Activated naive CD4-positive, alpha-beta T cell treated with anti-CD3 and anti-CD28 coated beads, Interleukin-2, amount 50 U/mL, for 72 hours (primary cell): ENCODE measurements at places on chromosomes 4 and X. TPM values are rescaled to one million over a fixed set of nuclear protein-coding genes. Genes with fewer than 3 reads are reported as not detected.
A peak's percentile ranks its signal among the peaks of the same experiment; 100 is the strongest.

DCX gene
- total RNA-seq: not detected

DNA sequence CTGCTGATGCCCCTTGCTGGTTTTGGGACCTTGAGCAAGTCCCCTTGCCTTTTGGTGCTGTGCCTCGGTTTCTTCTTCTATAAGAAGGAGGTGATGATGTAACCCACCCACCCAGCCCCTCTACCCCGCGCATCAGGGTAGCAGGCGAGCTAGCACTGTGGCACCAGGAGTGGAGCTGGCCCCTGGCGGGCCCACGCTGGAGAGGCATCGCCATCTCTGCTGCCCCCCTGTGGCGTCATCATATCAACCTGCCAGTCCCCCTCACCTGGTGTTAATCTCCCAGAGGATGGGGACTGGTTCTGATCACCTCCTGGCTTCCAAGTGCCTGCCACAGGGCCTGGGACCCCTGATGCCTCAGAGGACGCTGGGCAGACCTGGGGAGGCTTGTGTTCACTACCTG is 6.3 kb upstream of the SORCS2 start:
- peak; percentile 21 for DNase-seq

USP17L29 gene
- not detected for total RNA-seq

DNA sequence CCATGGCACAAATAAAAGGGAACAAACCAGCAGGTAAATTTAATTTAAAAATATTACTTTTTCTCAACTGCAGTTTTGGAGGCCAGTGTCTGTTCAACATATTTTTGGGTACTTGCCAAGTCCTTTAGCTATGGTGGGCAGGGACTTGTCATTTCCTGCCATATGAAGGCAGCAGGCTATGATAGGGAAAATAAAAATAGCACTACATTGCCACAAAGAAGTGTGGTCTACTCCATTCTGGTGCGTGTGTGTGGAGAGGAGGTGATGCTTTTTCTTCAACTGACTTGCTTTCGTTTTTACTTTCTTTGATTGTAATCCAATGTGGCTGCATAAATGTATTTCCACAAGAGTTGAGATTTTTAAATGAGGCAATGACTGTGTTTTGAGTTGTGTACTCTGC is 17.2 kb downstream of the GPR174 start:
- DNase-seq: no peak

RBBP7 gene
- 185 TPM for total RNA-seq

GRCh38 chrX:25427873-25428555 is 412.2 kb upstream of the ARX start:
- no peak for DNase-seq

DNA sequence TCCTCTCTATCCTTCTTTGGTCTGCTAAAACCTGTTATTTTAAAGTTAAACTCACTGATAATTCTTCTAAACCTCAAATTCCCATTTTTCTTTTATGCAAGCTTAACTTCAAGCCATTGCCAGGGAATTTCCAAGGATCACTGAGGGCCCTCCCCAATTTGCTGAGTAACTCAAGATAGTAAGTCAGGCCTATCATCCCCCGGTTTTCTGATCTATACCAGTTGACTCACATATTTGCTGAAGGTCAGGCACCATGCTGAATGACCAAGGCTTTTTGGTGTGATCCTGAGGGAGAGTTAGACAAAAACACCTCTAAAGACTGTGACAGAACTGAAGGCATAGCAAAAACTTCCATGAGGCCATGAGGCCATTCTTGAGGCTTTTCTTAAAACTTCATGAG is 1301.9 kb downstream of the PCDH7 start:
- DNase-seq: no peak

GRCh38 chr4:46432923-46433322 is 43.0 kb upstream of the GABRA2 start:
- DNase-seq: no peak

DNA sequence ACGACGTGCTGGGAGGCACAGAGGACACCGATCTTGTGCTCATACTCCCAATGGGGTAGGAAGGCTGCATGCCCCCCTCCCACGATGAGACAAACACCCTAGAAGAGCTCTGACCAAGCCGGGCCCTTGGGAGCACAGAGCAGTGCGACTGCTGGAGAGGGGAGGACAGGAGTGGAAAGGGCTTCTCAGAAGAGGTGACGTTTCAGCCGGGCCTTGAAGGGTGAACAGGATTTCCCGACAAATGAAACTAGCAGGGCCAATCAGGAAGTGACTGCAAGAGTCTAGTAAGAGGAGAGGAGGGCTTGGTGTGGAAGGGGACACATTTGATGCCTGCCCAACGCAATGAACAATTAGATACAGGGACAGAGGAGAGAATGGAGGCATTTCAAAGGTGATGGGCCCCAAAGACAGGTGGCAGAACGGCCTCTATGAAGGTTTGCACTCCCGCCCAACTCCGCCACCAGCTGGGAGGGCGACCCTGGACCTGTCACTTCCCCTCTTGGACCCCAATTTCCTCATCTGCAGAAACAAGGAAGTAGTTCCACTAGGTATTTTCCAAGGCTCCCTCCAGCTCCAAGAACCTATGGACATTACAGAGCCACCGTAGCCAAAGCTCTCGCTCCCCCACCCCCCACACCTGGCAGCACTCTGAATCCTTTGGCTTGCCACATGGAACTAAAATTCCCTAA is 3.9 kb downstream of the HCFC1 start:
- peak; percentile 41 for DNase-seq

PPP2R2C gene
- not detected for total RNA-seq

- no peak for DNase-seq
Observed at GRCh38 chr4:26174027-26174426, 146.8 kb upstream of the RBPJ start.

DNA sequence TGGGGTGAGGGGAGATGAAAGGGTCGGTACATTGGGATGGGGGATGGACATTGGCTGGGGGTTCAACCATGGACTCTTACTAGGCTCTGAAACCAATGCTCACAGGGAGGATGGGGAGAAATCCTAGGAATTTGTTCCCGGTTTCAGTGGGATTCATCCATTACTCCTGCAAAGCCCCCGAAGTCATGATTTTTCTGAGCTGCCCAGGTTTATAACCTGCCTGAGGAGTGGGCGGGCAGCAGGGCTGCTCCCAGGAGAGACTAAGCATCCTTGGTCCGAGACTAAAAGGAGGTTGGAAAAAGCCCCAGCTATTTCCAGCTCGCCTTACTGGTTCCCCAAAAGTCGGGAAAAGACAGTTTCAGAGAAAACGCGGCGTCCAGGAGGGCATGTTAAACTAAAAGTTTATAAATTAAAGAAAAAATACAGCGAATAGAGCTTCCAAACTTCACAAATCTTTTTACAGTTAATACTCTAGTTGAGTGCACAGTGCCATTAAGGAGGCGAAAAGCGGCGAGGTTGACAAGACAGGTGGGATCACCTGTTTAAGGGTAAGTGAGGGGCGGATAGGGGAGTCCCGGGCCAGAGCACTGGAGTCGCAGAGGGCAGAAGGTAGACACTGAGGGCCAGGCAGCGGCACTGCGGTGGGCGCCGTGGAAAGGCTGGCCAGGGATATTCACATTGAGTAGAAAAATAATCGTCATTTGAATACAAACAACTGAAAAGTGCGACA is 3.7 kb downstream of the NKX3-2 start:
- peak; percentile 7 for DNase-seq

GRCh38 chrX:9943420-9943819 is 23.7 kb upstream of the CLDN34 start:
- DNase-seq: no peak

- DNase-seq: no peak
Observed at GRCh38 chr4:68218044-68218443, 27.4 kb downstream of the TMPRSS11B start.

HERC5 gene
- total RNA-seq: 24.8 TPM

ABLIM2 gene
- total RNA-seq: 0.27 TPM

DNA sequence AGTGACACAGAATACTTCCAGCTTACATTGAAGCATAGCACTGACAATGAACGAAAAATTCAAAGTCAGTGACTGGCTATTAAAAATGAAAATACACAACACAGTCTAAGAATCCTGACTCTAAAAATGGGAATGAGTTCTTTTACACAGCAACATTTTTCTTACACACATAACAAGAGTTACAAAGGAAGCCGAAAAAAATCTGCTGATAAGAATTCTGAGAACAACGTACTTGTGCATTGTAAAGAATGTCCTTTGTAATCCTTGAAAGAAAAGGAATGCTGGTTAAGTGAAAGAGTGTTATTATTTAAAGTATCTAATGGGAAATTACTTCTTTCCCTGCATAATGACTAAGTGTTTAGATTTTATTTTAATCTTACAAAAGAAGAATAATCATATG is 199.4 kb downstream of the PRDM5 start:
- DNase-seq: no peak

DNA sequence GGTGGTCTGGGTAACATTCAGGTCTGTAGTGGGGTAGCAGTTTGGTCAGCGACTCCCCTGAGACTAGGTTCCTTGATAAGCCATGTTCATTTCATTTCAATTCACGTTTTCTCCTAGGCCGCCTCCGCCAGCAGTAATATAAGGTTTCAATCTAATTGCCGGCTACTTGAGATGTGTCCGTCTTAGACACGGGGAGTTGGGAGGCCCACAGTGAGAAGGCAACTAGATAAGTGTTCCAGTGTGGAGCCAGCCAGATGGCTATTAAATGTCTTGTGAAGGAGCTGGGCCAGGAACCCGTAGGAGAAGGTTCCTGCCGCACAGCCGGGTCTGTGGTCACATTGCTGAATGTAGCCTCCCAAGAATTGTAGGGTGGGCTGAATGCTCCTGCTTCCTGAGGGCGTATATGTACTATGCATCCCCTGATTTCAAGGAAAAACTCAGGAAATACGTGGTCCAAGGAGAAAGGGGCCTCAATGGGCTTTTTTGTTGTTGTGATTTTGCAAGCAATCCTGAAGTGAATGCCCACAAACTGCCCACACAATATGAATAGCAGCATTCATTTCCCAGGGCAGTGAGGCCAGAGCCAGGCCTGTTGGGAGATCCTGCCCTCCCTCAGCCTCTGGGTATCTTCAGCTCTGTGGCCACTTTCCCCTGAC is 220.6 kb upstream of the RPL34 start:
- no peak for DNase-seq

- DNase-seq: no peak
Observed at GRCh38 chrX:43333543-43333942, 322.6 kb upstream of the MAOA start.

MTTP gene
- total RNA-seq: 0.10 TPM

USP17L28 gene
- not detected for total RNA-seq

SPANXN3 gene
- not detected for total RNA-seq

NLGN4X gene
- total RNA-seq: 1.1 TPM

- no peak for DNase-seq
Observed at GRCh38 chrX:37504991-37505390, 66.5 kb upstream of the LANCL3 start.

DNA sequence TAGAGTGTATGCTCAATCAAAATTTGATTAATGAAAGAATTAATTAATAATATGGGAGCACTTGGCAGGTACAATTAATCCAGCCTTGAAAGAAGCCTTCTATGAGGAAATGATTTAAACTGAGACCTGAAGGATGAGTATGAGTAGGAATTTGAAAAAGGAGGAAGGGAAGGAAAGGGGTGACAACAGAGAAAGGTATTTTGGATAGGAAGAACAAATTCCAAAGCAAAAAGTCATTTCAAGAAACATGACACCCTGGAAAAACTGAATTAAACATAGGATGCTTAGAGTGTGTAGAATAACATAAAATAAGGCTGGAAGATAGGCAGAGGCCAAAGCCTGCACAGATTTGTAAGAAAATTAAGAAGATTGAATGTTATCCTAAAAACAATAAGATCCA is 29.6 kb downstream of the PHOX2B start:
- no peak for DNase-seq

DNA sequence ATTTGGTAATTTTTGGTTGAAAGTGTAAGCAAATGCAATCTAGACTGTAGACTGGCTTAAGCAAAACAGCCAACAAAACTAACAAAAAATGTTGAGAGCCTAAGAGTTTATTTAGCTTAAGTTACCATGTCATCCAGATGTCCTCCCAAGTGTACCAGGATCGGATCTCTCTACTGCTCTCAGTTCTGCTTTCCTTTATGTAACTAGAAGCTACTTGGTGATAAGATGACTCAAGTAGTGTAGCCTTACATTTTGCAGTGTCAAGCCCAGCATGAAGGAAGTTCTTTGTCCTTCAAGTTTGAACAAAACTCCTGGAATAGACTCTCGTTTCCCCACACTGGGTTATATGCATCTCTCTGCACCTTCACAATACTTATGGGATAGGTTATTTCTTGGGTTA is 1500.0 kb downstream of the STIM2 start:
- DNase-seq: no peak

- no peak for DNase-seq
Observed at GRCh38 chrX:111431001-111431400, 19.0 kb upstream of the DCX start.

DNA sequence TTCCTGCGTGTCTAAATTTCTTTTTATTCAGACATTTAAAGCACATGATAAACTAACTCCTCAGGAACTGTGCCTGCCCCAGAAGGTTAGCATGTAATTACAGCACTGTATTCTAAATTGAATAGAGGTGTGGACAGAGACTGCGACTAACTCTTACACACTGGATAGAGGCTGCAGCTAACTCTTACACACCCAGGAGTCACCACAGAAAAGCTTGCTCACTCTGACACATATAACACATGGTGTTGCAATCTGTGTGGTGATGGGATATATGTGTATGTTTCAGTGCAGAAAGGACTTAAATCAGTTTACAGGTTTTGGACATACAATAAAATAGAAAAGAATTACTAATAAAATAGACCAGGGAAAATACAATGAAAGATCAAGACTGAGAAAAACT is 41.5 kb downstream of the SMAD1 start:
- DNase-seq: no peak

DNA sequence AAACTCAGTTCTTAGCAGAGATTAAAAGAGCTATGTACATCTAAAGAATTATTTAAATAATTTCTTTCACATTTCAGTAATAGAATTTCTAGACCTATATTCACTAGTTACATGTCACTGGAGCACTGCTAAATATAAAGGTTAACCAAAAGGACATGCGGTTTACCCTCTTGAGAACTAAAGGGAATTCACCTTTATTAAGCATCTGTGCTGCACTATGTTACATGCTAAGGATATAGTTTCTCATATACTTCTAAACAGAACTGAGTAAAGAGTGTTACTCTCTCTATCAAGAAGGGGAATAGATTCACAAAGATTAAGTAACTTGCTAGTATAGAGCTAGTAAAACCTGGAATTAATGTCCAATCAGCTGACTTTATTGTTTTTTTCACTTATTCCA is 7.6 kb downstream of the SPIN3 start:
- DNase-seq: no peak

TLR10 gene
- total RNA-seq: 0.27 TPM

GRCh38 chrX:119655125-119655524 is 37.8 kb downstream of the SEPTIN6 start:
- DNase-seq: peak; percentile 67

DNA sequence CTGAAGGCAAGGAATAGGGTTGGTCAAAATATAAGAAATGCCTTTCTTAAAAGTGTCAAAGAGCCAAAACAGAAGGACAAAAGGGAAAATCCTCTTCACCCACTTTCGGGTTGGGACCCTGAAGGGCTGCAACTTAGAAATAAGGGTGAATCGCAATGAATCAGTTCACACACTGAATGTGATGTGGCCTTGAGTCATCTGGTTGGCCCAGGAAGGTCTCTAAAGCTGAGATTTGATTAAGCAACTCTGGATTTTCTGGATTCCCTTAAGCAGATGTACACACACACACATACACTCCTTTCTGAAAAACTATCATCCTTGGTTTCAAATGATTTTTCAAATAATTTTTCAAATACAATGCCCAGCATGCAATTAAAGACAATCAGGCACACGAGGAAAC is 13.1 kb downstream of the TAB3 start:
- no peak for DNase-seq
